ENCODE measurements at places on chromosomes 1 and 21. TPM values are rescaled to one million over a fixed set of nuclear protein-coding genes. Genes with fewer than 3 reads are reported as not detected.

- no peak overlapping the region for H3K4me3 ChIP-seq
- H3K4me1 ChIP-seq: peaks cover 3% of the 10 kb centered on the region
- peak; percentile 50 for DNase-seq
These were observed 642 bp downstream of the HCRTR1 start for GRCh38 chr1:31617916-31618746.

GRCh38 chr1:221316491-221317056 lies 425.3 kb downstream of the DUSP10 start:
- no peaks in the 10 kb centered on the region for H3K27me3 ChIP-seq
- no peaks in the 10 kb centered on the region for H3K36me3 ChIP-seq
- H3K4me3 ChIP-seq: no peak overlapping the region
- peak overlapping the region; percentile 86 for H3K27ac ChIP-seq
- no peak for DNase-seq
- peaks cover 15% of the 10 kb centered on the region for H3K4me1 ChIP-seq

DNA sequence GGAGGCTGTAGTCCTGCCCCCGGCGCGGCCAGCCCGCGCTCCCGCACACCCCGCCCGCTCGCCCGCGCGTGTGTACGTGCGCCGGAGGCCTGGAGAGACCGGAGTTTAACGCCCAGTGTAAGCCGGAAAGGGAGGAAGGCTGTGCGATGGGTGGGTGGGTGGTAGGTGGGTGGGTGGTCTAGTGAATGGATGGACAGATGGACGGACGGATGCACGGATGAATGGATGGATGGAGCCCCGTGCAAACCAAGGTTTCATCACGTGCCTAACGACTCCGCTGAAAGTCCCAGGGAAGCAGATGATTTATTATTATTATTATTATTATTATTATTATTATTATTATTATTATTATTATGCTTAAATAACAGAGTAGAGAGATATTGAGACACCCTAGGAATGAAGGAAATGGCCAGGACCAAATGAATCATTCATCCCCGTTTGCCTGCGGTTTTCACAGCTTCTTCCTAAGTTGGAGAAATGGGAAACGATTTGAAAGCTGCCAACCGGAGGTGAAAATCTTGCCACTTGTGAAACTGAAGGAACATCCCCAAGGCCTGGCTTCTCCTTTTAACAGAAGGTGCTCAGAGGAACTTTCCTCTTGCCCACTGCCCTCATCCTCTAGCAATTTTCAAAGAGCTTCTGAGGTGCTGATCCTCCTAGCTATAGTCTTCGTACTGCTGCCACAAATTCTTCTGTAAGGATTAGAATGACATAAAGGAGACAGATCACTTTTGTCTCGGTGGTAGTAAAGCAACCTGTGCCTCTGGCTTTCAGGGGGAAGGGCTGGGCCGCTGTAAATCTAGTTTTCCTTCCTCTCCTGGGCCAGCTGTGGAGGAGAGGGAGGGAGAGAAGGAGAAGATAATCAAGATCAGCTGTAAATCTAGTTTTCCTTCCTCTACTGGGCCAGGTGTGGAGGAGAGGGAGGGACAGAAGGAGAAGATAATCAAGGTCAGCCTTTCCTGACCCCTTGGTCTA lies 648 bp upstream of the RGS7 start:
- H3K27me3 ChIP-seq: peaks cover 17% of the 10 kb centered on the region
- peaks cover 11% of the 10 kb centered on the region for H3K4me1 ChIP-seq
- H3K27ac ChIP-seq: no peak overlapping the region
- no peaks in the 10 kb centered on the region for H3K36me3 ChIP-seq
- peak overlapping the region; percentile 64 for H3K4me3 ChIP-seq

GRCh38 chr21:21373969-21374368 lies 375.8 kb downstream of the NCAM2 start:
- H3K36me3 ChIP-seq: no peaks in the 10 kb centered on the region
- H3K4me3 ChIP-seq: no peak overlapping the region
- no peaks in the 10 kb centered on the region for H3K4me1 ChIP-seq
- H3K27me3 ChIP-seq: no peaks in the 10 kb centered on the region

The ZNF683 gene
- 0.09 TPM for polyA plus RNA-seq

The KIRREL1 gene
- 2.6 TPM for polyA plus RNA-seq

Measured in liver (tissue), 10 donors.